Ecto neural progenitor cell (in vitro differentiated cells): ENCODE measurements at places on chromosomes 2 and 18.

- no peak for DNase-seq
These were observed 593.9 kb upstream of the ZNF804A start for GRCh38 chr2:184004289-184004947.

DNA sequence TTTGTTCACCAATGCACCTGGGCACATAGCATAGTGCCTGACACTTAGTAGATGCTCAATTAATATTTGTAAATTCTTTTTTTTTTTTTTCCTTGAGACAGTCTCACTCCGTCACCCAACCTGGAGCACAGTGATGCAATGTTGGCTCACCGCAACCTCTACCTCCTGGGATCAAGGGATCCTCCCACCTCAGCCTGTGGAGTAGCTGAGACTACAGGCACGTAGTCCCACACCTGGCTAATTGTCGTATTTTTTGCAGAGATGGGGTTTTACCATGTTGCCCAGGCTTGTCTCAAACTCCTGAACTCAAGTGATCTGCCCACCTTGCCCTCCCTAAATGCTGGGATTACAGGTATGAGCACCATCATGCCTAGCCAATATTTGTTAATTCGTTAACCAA, 23.2 kb upstream of the LPIN2 start:
- DNase-seq = no peak

DNA sequence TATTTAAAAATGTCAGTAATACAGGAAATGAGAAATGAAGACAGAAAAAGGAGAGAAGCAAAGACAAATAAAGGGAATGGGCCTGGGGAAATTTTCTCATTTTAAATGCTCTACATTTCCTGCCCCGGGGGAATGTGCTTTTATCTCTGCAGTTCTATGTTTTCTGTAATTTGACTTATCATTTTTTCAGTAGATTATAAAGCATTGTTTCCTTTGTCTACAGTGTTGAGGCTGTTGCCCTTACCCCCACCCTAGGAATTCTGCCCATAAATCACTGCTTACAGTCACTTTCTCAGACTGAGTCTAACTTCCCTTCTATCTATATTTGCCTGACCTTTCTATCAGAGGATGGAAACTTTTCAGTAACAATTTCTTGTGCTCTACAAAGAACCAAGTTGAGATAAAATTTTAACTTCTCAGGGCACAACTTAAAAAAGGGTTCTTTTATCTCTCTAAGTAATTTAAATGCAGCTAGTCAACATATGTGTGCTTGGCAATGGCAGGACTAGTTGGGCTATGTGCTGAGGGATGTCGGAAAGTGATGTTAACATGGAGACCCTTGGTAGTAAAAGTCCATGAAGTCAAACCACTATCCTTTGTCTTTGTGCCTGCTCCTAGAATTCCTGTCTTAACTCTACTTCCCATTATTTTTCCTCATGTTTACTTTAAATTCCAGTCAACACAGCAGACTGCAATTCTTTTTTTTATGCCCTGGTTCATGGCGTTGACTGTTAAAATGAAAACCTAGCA, 146.5 kb upstream of the MMADHC start:
- DNase-seq = no peak

- DNase-seq = no peak
These were observed 30.3 kb downstream of the ME2 start for GRCh38 chr18:50909261-50909660.

DNA sequence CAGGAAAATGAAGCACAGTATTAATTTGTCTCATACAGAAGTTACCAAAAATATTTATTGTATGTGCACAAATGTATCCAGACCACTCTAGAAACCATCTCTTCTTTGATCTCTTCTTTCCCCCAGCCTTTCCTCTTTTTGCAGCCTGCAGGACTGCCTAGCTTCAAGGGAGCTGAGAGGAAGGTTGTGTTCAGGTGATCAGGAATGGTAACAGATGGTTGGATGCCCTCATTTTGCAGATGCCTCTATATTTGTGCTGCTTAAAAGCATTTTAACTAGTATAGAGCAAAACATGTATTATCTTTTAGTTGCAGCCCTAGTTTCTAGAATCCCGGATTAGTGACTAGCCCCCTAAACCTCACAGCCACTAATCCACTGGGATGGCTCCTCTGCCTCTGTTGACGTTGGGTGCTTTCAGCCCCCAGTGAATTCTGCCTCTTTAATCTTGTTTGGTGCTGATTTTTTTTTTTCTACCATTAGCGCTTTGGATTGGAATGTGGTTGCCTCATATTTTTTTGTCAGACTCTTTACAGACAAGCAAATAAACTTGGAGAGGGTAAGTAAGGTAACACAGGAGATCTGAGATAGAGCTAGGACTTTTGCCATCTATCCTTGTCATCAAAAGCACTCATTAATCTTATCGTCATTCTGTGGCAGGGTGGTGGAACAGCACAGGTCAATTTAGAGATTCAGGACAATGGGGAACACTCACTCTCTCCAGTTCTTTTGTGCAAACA, 103.8 kb upstream of the NDUFV2 start:
- DNase-seq = no peak

- no peak for DNase-seq
These were observed 22.3 kb downstream of the ATP8B1 start for GRCh38 chr18:57780706-57781347.

DNA sequence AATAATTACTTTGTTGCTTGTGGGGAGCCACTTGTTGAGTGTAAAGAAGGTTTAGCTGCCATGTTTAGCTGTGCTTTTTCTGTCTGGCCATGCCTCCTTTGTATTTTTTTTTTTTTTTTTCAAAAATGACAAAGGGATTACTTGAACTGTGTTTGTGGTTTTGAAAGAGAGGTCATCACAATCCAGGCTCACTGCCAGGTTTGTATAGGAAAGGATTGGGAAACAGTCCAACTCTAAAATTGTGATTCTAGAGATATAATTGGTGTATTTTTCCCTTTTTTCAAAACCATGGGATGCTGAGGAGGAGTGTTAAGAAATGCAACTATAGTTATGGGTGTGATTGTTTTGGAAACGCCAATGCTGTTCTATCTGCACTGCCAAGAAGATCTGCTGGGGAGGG, 4.3 kb downstream of the ITPRIPL1 start:
- no peak for DNase-seq

GRCh38 chr18:73577365-73577764, 570.3 kb downstream of the FBXO15 start:
- no peak for DNase-seq

GRCh38 chr2:179764710-179765109, 96.7 kb downstream of the ZNF385B start:
- DNase-seq = no peak
